ENCODE measurements at places on chromosomes 1 and 21.

DNA sequence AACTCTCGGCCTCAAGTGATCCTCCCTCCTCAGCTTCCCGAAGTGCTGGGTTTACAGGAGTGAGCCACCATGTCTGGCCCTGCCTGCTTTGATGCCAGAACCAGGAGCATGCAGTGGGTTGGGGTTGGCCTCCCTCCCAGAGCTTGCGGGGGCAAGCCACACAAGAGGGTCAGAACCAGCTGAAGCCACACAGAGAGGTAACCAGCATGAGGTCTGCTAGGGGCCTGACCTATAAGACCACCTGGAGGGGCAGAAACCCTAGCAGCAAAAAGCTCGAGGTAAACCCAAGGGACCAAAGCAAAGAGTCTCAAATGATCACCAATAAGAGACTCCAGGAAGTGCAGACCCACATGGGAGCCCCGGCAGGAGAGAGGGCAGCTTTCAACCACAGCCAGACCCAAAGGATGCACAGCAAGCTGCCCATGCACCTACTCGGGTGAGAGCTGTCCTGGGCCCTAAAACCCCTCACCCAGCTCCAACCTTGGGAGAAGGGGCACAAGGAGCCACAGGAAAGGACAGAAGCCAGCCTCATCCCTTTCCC is 81.2 kb downstream of the TOMM20 start:
- no peak for DNase-seq

GRCh38 chr1:227395426-227396028 is 77.2 kb upstream of the CDC42BPA start:
- DNase-seq: no peak

DNA sequence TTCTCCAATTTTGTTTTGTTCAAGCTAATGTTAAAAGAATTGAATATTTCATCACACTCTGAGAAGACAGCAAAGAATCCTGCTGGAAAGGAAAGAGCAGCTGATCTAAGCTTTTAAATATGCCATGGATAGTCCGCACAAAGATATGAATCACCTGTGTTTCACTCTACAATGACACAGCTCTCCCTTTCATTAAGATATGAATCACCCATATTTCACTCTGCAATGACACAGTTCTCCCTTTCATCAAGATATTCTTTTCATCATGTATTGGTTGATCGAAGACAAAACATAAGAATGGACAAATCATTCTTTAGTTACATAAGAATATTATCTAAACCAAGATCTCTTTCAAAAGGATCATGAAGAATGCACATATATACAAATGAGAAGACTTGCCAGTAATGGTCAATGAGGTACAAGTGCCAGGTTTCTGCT is 367.3 kb downstream of the SMYD3 start:
- no peak for DNase-seq

DNA sequence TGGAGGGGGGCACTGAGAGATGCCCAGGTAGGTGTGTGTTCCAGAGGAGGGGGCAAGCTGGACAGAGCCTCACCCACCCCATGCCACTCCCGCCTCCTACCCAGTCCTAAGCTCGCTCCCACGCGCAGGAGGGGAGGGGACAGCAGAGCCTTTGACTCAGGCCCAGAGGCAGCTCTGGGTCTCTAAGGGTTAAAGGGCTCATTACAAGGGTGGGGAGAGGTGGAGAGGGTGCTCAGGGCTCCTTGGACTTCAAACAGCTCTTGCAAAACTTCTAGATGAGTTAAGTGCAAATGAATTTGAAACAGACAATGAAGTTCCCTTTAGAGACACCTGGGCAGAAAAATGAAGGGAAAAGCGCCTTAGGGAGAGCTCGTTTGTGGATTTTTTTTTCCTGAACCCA is 104.2 kb upstream of the CASZ1 start:
- peak; percentile 63 for DNase-seq
